Astrocyte of the cerebellum (primary cell): ENCODE measurements at places on chromosomes 12 and 14.
A peak's percentile ranks its signal among the peaks of the same experiment; 100 is the strongest.

DNA sequence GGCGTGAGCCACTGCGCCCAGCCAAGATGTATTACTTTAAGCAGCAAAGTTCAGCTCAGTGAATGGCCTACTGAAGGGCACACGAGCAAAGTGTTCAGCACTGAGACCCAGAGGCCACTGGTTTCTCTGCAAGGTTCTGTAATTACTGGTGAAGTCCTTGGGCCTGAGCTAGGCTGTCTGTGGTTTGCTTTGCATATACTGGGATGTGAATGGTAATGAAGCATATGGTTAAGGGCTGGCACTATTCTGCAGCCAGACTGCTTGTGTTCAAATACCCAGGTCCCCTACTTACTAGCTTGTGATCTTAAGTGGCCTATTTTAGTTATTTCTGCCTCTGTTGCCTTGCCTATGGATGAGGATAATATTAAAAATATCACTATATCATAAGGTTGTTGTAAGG is 72.0 kb downstream of the LLPH start:
- DNase-seq, result no peak

DNA sequence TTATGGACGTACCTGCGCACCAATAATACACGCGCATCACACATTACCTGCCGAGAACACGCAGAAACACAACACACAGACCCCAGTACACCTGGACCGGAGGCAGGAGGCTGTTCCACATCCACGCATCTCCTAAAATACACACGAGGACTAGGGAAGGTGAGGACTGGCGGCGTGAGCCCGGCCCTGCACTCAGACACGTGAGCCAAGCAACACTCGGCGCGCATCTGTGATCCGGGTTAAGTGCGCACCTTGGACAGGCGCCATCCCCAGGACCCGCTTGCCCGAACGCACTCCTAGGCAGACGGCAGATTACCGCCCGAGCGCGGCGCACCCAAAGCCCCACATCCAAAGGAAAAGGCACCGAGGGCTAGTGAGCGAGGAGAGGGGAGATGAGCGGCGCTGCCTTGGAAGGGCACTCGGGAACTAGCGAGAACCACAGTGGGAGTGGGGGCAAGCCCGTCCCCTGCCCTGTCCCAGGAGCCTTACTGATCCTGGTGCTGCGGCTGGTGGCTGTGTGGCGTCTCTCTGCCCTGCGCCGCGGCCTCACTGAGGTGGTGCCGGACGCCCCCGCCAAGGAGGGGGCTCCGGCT is 417 bp downstream of the GLS2 start:
- DNase-seq, result no peak

GRCh38 chr12:131986361-131986760 is 36.6 kb downstream of the EP400 start:
- no peak for DNase-seq

DNA sequence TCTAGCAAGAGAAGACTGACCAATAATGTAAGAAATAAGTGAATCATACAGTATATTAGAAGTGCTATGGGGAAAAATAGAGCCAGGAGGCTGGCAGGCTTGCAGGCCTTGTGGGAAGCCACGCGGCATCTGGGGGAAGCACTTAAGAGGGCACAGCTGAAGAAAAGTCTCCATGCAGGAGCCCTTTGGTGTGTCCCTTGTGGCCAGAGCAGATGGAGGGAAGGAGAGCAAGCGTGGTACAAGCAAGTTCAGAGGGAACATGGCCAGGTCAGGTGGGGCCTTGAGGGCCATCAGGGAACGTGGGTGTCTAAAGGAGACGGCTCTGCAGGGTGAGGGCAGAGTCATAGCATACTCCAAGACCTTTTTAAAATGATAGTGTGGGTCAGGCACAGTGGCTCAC is 51.7 kb downstream of the LRRC74A start:
- no peak for DNase-seq

GRCh38 chr14:93962701-93963601 is 13.4 kb downstream of the ASB2 start:
- DNase-seq, result no peak

- DNase-seq, result no peak
Observed at GRCh38 chr12:56978397-56979138, 21.2 kb upstream of the RDH16 start.

- no peak for DNase-seq
Observed at GRCh38 chr12:52613384-52614030, 4.9 kb downstream of the KRT73 start.

- DNase-seq, result no peak
Observed at GRCh38 chr14:97380539-97380941, 583.4 kb downstream of the VRK1 start.

- no peak for DNase-seq
Observed at GRCh38 chr14:52789118-52789517, 2.3 kb downstream of the GNPNAT1 start.

DNA sequence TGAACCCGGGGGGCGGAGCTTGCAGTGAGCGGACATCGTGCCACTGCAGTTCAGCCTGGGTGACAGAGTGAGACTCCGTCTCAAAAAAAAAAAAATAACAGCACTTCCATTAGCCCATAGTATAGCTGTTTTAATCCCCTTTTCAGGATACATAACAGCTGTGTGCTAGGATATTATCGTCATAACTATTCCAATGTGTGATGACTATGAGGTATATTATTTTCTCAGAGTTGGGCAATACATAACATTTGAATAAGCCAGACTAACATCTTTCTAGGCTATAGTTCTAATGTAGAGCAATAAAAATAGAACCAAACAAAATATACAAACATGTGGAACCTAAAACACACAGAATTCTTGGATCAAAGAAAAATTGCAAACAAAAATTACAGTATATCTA is 57.1 kb downstream of the MARK3 start:
- DNase-seq, result no peak

GRCh38 chr12:111444314-111444924 is 38.7 kb downstream of the SH2B3 start:
- no peak for DNase-seq

- no peak for DNase-seq
Observed at GRCh38 chr12:85606455-85606854, 229.8 kb downstream of the RASSF9 start.

GRCh38 chr12:40907115-40907527 is 214.9 kb downstream of the CNTN1 start:
- DNase-seq, result peak; percentile 22

DNA sequence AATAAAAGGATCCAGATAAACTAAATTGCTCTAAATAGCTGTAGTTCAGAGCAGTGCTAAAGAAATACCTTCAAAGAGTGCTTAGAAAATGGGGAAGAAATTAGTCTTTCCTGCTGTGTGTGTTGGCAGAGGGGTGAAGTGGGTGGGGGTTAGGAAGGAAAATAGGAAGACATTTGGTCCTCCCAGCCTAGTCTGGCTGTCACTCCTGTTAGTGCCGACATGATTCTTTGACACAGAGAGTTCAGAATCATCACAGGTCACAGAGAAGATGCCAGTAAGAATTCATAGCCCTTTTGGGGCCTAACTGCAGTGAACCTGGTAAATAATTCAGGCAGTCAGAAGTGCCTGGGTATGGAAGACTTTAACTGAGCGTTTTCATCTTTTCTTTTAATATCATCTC is 74.8 kb downstream of the FLRT2 start:
- no peak for DNase-seq

GRCh38 chr12:31887109-31887811 is 72.0 kb upstream of the RESF1 start:
- DNase-seq, result no peak

GRCh38 chr12:71780237-71780822 is 25.7 kb downstream of the RAB21 start:
- peak; percentile 28 for DNase-seq

DNA sequence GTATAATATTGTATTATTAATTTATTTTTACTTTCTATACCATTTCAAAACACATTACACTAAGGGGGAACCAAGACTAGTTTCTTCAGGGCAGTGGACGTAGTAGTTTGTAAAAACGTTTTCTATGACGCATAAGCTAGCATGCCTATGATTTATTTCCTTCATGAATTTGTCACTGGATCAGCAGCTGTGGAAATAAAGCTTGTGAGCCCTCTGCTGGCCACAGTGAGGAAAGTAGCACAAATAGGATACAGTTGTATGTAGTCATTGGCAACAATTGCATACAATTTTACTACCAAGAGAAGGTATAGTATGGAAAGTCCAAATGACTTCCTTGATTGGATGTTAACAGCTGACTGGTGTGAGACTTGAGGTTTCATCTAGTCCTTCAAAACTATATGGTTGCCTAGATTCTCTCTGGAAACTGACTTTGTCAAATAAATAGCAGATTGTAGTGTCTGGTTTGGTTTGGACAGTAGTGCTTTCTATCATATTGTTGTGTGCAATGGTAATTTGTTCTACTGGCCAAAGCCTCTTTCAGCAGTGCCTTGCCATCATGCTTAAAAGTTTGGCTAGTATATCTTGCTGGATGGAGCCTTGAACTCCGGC is 24.3 kb upstream of the PLEKHD1 start:
- DNase-seq, result peak; percentile 76

DNA sequence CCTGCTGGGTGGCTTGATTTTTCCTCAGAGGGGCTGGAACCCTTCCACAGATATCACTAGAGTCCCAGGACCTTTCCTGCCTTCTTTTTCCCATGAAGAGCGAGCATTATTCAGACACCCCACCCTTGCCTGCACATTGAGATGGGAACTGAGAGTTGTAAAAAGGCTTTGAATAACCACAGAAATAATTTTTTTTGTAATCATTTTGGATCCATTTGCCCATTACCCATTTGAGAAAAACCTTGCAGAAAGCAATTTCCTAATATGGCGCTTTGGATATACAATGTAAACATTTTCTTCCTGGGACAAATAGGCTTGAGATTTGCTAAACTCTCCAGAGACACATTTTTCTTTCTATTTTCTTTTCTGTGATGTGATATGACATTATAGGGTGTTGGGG is 250.6 kb downstream of the MSRB3 start:
- DNase-seq, result no peak

GRCh38 chr12:123069436-123070266 is 81.2 kb downstream of the PITPNM2 start:
- DNase-seq, result no peak

GRCh38 chr12:62347922-62348650 is 87.9 kb downstream of the USP15 start:
- peak; percentile 18 for DNase-seq
